Neural progenitor cell (in vitro differentiated cells): ENCODE measurements at places on chromosomes 7 and 10. TPM values are rescaled to one million over a fixed set of nuclear protein-coding genes. Genes with fewer than 3 reads are reported as not detected.

The CRYGN gene
- 1.1 TPM in 1 of 2 replicates, not detected in the other for total RNA-seq

- H3K36me3 ChIP-seq: no peaks in the 10 kb centered on the region
- no peak overlapping the region for H3K4me3 ChIP-seq
- DNase-seq: no peak
- H3K4me1 ChIP-seq: no peaks in the 10 kb centered on the region
Measured at GRCh38 chr10:70038923-70039322, 13.7 kb upstream of the MACROH2A2 start.

GRCh38 chr7:25967278-25968204 lies 184.5 kb upstream of the NFE2L3 start:
- no peak overlapping the region for H3K27ac ChIP-seq
- H3K4me3 ChIP-seq: no peak overlapping the region
- H3K4me1 ChIP-seq: no peaks in the 10 kb centered on the region
- no peak for DNase-seq

DNA sequence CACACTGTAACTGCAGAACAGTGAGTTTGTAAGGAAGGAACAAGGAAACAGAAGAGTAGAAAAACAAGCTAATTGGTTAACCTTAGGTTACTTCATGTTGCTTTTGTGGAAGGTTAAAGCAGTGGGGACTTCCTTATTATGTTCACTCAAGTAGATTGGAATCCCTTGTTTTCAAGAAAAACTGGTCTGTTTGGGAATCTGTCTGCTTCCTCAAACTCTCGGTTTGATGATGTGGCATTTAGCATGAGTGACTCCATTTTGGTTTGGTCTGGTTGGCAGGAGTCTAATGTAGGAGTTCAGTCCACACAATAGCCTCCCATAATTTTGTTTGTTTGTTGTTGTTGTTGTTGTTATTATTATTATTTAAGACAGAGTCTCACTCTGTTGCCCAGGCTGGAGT lies 3.8 kb upstream of the TRIM56 start:
- H3K4me1 ChIP-seq: peaks cover 9% of the 10 kb centered on the region
- no peak overlapping the region for H3K4me3 ChIP-seq
- DNase-seq: no peak
- H3K27me3 ChIP-seq: no peaks in the 10 kb centered on the region
